Activated T-helper 17 cell treated with anti-CD3 and anti-CD28 coated beads, Interleukin-2, amount 50 U/mL, for 72 hours (primary cell): ENCODE measurements at places on chromosomes 4 and X.

DNA sequence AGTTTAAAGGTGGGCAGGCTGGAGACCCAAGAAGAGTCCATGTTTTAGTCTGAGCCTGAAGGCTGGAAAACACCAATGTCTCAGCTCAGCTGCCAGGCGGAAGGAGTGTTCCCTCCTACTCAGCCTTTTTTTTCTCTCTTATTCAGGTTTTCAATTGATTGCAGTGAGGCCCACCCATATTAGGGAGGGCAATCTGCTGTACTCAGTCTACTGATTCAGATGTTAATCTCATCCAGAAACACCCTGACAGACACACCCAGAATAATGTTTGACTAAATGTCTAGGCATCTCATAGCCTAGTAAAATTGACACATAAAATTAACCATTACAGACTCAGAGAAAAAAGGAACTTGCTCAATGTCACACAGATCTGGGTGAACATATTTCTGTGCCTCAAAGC, 347.1 kb downstream of the GBA3 start:
- ATAC-seq, result no peak

DNA sequence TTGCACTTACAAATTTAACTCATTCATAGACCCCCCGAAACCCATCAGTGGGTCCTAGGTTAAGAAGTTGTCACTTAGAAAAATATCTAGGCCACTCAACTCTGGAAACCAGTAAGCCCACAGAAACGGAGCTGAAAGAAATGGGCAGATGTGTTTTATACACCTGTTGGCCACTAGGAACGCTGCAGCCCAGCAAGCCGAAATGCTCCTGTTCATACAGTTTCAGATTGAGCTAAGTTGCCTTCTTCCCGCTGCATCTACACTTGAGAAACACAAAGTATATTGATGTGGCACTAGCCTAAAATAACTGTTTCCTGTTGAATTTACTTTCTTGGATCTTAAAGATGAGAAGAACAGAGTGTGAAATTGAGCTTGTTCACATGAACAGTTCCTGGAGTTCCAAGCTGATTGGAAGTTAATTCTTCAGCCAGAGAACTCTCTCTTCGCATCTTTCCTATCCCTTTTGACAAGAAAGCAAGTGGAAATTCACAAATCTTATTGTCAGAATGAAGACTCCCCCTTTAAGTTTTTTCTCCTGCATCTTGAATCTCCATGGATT, 174.1 kb downstream of the RBMX2 start:
- ATAC-seq, result no peak

GRCh38 chrX:39718981-39719380, 378.8 kb downstream of the BCOR start:
- ATAC-seq, result no peak

GRCh38 chrX:31590581-31591114, 518.8 kb upstream of the FTHL17 start:
- ATAC-seq, result no peak

DNA sequence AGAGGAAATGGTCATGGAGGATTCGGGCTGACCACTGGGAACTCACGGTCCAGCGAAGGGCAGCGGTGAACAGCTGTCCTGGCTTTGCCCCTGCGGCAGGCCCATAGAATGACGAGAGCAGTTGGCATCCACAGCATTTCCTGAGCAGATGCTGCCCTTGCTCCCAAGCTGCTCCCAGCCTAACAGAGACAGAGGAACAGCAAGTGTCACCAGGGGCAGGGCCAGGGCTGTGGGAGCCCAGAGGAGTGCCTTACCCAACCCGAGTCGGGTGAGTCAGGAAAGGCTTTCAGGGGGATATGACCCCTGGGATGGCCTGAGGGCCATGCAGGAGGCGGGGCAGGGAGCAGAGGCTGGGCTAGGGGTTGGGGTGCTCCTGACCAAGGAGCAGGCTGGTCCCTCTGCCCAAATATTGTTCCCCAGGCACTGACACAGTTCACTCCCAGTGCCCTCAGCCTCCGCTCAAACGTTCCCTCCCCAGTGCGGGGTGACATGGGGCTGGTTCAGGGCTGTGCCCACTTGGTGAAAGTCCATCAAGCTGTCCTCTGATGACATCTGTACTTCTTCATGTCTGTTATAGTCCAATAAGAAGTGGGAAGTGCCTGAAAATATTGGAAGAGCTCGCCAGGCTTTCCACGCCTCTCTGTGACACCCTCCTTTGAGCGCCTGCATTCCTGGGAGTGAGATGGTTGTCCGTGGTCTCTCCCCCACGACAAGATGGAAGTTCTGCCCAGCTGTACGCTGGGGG, 64.7 kb upstream of the GPR78 start:
- no peak for ATAC-seq

DNA sequence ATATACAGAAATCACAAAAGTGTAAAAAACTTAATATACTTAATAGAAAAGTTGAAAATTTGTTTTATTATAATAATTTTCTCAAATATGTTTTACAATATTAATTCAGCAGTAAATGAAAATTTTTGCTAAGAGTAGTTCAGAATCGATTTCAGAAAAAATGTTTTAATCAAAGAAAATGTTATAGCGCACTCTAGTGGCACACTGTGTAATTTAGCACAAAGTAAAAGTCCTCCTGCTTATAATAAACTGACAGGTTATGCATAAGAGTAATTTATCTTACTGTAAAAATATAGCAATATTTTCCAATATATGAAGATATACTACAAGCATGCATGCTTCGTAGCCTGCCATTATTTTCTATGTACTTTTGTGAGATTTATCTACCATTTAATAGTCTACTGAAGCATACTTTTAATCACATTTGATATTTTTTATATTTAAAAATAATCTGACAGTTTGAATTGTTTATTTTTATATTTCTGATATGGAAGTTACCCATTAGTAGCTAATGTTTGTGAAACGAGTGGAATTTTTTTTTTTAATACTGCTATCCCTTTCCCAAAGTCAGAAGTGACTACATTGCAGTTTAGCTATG, 217.9 kb upstream of the KLHL4 start:
- ATAC-seq, result no peak
